ENCODE measurements at places on chromosomes 4 and X.

GRCh38 chrX:53383376-53384076, 38.9 kb downstream of the SMC1A start:
- no peak for DNase-seq

GRCh38 chrX:40637687-40638086, 9.7 kb downstream of the CXorf38 start:
- DNase-seq, result no peak

- no peak for DNase-seq
These were observed 52.2 kb upstream of the ADGRG2 start for GRCh38 chrX:19174401-19175025.

DNA sequence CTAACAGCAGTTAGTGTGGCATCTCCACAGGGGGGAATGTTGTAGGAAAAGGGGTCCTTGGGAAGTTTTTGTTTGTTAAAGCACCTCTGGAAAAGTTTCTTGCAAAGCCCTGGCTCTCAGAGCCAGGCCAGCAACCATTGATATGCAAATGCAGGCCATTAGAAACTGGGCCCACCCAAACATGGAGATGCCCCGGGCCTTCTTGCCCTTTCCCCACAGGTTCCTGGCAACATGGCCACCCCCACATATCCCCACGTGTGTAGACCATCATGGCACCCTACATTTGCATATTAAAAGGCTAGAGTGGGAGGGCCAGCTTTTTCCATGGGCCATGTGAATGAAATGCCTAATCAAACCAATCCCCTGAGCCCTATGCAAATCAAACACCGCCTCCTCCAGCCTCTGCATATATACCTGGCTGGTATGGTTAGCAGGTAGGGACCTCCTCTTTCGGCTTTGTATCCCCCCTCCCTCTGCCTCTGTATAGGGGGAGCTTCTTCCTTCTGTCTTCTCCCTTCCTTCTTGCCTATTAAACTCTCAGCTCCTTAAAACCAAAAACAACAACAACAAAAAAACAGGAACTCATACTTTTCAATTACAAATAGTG, 44.0 kb upstream of the ZCCHC13 start:
- DNase-seq, result no peak

- no peak for DNase-seq
These were observed 139.4 kb downstream of the ZAR1 start for GRCh38 chr4:48629458-48629857.

DNA sequence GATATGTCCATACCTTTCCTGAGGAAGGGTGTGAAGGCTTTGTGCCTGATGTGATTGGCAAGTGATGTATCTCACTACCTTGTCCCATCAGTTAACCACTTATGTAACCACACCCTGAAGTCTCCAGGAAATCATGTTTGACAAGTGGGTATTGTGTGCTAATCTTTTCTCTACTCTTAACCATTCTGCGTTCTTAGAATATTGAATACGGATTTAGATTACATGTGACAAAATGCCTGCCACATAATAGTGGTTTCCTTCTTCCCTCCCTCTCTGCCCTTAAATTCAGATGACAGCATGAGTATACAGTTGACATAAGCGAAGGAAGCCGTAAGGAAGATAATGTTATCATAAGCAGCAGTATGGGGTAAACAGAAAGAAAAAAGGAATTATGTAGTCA, 108.4 kb downstream of the KLHL8 start:
- DNase-seq, result no peak

- DNase-seq, result no peak
These were observed 1.8 kb downstream of the BGN start for GRCh38 chrX:153496590-153496959.

DNA sequence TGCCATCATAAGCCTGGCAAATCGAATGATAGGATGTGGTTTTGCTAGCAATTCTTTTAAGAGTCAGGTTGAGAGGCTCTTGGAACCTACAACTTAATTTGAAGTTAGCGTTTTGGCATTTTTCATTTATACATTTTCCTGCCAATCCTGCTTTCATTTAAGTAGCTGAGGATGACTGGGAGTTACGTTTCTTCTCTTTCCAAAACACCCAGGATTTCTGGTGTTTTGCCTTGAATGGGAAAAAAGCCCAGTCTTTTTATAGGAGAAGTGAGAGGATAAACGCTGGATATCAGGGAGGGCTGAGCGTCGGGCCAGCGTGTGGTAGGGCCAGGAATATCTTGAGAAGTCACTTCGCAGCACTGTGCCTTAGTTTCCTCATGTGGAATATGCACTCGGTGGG, 174.2 kb upstream of the HAND2 start:
- DNase-seq, result no peak

- DNase-seq, result no peak
These were observed 5.9 kb downstream of the ANXA10 start for GRCh38 chr4:168098248-168098717.

GRCh38 chrX:107448625-107448997, 841 bp upstream of the FRMPD3 start:
- DNase-seq, result no peak

DNA sequence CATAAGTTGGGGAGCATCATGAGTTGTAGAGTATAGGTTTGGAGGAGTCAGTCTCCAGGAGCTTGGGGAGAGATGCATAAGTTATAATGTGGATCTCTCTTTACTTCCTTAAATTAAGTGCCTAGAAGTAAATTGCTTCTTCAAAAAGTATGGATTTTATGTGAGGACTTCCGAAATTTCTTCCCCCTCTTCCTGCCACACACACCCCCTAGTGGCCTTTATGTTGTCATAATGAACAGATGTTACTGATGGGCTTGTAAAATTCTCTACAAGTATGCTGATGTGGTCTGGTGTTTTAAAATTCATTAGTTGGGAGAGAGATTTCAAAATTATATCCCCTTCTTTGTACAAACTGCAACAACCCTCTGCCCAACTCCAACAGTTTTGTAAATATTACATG, 2.3 kb upstream of the METTL14 start:
- DNase-seq, result no peak

- DNase-seq, result no peak
These were observed 218.8 kb downstream of the C4orf33 start for GRCh38 chr4:129314781-129315180.

DNA sequence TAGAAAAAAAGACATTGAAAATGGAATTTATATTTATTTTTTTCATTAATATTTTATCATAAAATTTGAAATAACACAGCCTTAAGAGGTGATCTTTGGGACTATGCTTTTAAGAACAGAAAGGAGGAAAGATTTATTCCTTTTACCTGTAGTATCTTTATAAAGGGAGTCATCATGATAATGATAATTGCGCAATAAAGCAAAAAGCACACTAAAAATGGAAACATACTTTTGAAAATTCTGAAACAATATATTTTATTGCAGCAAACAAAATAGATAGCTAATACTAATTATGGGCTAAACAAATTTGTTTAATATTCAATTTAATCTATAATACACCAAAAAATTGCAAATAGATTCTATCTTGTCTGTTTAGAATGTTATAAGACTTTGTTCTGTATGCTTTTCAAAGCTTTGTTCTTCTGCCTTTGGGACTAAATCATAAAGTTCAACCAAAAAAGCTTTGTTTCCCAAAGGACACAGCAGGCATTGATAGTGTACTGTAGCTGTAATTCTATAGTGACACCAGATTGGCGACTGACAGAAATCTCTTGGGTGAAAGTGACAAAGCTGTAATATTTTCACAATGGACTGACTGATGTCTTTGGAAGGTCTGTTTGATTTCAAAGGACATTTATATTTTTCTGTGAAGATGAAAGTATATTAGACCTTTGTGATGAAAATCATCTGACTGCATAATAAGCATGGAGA, 2156.6 kb upstream of the TENM3 start:
- no peak for DNase-seq

GRCh38 chrX:70969635-70970481, 39.0 kb upstream of the SLC7A3 start:
- DNase-seq, result no peak

- no peak for DNase-seq
These were observed 23.6 kb downstream of the KIF4A start for GRCh38 chrX:70313503-70313902.

DNA sequence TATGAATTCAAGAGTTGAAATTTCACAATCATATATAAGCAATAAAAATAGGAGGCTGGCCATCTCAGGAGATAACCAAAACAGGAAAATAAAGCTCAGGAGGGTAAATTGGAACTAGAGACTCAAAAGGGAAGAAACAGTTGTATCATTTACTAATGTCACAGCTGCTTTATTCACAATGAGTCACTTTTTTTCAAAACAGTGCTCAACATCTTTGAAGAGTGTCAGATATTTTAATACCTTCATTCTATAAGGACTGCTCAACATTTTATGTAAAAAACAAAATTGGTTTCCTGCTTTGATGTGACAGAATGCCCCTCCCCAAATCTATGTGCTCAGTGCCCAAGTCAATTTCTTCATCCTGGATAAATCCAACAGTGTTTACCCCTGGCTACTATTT, 97.7 kb downstream of the DDX60 start:
- DNase-seq, result no peak

DNA sequence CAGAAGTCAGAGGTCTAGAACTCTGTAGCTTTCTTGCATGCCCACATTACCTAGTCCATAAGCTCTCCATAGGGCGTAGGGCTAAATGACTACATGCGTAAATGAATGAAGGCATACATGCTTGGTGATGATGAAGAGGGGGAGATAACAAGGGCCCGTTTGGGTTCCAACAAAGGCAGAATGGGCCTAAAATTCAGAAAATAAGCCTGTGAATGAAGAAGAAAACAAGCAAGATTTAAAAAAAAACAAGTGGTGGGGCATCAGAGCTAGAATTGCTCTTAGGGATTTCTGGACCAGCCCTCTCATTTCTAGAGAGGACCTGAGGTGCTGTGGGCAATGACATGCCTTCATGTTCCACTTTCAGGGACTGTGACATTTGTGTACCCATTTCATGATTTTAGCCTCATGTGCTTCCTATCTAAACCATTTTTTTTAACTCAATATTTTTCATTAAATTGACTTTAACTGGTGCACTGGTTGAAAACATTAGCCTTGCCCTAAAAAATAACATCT, 12.1 kb downstream of the GPRIN3 start:
- no peak for DNase-seq

DNA sequence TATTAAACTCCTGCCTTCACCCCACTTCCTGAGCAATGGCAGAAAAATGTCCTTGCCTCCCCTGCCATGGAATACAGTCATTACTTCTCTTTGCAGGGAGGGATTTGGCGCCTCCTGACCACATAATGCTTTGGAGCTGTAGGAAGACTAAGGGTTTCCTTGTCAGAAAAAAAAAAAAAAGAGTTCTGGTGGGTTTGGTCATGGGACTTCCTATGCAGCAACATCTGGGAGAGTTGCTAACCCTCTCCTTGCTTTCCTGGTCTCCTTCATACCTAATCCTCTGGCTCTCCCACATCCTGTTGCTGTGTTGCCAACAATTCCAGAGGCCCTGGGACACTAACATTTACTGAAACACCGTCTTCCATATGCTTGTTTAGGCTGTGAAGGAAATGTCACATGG, 75.1 kb upstream of the MBNL3 start:
- DNase-seq, result no peak

DNA sequence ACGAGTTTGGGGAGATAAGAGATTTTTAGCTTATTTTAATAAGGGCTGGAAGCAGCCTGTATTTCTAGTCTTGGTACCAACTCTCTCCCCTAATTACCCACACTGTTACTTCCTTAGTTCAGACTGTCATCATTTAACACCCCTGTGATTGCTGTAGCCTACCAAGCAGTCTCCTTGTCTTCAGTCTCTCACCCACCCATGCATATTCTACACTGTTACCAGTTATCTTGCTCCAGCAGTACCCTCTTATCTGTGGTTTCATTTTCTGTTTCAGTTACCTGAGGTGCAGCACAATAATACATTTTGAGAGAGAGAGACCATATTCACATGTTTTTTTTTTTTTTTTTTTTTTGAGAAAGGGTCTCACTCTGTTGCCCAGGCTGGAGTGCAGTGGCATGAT, 80.2 kb downstream of the DIAPH2 start:
- no peak for DNase-seq

- DNase-seq, result no peak
These were observed 47.6 kb upstream of the PRSS12 start for GRCh38 chr4:118400356-118400755.

DNA sequence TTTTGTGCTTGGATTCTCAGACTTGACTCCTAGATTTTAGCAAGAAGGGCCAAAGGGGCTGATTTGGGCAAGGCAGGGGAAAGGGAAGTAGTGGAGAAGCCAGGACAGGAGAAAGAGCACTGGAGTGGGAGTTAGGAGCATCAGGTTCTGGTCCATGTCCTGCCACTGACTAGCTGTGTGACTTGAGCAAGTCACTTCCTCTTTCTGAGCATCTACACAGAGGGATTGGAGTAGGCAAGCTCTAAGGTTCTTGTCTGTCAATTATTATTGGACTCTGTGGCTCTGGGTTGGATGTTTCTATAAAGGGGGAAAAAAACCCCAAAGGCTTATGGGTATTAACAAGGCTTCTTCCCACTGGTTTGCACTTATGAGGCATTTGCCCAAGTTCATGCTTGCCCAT, 24.4 kb downstream of the PLAC1 start:
- no peak for DNase-seq

DNA sequence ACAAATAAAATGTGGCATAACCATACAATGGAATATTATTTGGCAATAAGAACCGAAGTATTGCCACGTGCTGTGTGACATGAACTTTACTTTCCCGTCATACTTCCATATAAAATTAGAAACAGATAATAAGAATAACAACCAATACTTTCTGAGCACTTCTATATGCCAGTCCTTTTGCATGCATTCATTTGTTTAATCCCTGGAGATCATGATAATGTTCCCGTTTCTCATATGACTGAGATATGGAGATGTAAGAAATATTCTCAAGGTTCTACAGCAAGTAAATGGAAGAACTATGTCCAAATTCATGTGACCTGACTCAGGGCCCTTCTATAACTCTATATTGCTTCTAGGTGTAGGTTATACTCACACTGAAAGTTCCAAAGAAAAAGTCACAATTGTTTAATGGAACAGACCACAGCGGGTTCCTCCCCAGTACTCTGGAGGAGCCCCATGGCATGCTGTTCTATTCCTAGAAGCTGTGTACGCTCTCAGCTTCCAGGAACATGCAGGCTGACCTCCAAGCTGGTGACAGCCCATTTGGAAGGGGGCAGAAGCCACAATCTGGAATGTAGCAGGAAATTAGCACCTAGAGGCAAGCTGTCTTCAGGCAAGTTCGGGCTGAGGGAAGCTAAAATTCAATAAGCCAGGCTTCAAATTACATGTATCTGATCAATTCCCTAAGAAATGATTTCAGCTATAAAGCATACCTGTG, 31.5 kb downstream of the QDPR start:
- DNase-seq, result no peak

GRCh38 chrX:122567911-122568310, 616.2 kb upstream of the GRIA3 start:
- DNase-seq, result no peak

GRCh38 chr4:80237992-80238391, 28.5 kb upstream of the FGF5 start:
- DNase-seq, result no peak

- no peak for DNase-seq
These were observed 223.2 kb upstream of the FAT4 start for GRCh38 chr4:125091541-125091940.

- no peak for DNase-seq
These were observed 243.8 kb downstream of the PPP3CA start for GRCh38 chr4:101103381-101104142.

DNA sequence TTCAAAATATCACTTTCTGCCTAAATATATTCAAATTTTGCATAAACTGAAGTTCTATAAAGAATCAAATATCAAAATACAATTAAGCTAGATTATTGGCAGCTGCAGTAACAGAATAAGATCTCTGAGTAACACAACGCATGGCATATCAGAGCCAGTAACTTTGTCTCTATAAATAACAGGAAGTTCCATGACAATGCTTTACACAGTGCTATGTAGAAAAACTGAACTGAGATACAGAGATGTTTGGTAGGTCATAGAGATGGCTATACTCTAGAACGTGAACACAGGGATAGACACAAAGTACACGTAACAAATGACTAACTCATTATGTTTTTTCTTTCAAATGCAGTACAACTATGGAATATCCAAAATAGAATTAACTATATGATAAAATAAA, 18.2 kb downstream of the UBE2D3 start:
- no peak for DNase-seq
